ENCODE measurements at places on chromosomes 4 and X.
A peak's percentile ranks its signal among the peaks of the same experiment; 100 is the strongest.

GRCh38 chr4:152734015-152734698 is 45.4 kb downstream of the TIGD4 start:
- no peak for DNase-seq

DNA sequence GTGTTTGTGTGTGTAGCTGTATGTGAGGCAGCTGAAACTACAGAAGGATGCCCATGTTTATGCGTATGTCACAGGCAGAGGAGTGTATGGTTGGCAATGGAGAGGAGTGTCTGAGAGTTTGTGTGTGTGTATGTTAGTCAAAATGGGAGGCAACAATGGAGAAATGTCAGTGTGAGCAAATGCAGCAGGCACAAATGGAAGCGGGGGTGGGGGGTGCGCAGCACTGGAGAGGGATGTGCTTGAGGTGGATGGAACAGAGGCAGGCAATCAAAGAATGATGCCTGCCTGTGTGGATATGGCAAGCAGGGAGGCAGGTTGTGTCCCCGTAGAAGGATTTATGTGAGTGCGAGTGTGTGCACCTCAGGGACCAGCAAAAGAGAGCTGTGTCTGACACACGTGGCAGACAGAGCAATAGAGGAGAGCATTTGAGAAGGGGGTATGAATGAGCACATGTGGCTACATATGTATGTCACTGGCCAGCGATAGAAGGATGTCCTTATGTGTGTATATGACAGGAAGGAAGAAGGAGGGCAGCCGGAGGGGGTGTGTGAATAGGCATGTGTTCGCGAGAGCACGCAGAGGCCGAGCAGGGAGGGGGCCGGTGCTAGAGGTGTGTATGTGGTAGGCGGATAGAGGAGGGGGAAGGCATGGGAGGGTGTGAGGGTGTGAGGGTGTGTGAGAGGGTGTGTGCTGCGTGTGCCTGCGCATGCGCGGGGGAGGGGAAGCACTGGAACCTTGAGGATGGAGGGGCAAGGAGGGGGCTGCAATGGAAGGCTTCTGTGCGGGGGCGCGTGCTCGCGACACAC is 1.1 kb downstream of the PJA1 start:
- DNase-seq = peak; percentile 44

DNA sequence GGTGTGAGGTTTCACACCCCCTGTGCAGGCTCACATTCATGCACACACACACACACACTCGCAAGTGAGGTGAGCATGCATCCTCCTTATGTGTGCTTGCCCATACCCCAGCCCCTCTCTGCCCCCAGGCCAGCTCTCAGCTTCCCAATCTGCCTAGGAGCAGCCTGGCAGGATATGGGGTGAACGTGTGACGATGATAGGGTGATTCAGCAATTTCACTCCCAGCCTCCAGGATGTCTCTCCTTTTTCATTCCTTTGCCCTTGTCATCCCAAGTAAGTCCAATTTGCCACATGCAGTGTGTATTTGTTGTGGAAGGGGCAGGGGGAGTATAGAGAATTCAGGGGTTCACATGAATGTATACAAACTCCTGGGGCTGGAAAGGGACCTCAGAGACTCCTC is 7.2 kb downstream of the STARD8 start:
- no peak for DNase-seq

GRCh38 chrX:108177351-108178142 is 86.0 kb downstream of the ATG4A start:
- no peak for DNase-seq

- no peak for DNase-seq
Measured at GRCh38 chrX:39112143-39112542, 310.9 kb downstream of the MID1IP1 start.

- DNase-seq = no peak
Measured at GRCh38 chrX:155886409-155886808, 5.3 kb downstream of the VAMP7 start.

- DNase-seq = no peak
Measured at GRCh38 chr4:178037459-178038214, 595.4 kb upstream of the AGA start.

DNA sequence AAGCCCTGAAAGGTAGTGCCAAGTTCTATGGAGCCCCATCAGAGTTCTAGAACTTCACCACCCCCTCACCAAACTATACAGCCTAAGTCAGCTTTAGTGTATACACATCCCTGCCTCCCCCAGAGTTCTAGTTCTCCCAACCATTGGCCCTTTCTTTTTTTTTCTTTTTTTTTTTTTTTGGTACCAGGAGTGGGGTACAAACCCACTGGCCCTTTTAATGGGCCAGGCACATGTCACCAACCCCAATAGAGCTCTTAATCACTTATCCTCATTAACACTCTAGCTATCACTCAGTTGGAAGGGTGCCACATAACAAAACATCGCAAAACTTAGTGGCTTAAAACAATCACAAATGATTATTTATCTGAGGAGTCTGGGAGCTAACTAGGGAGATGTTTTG is 588.6 kb downstream of the BCOR start:
- DNase-seq = no peak

GRCh38 chr4:108607079-108607815 is 13.1 kb upstream of the RPL34 start:
- no peak for DNase-seq

DNA sequence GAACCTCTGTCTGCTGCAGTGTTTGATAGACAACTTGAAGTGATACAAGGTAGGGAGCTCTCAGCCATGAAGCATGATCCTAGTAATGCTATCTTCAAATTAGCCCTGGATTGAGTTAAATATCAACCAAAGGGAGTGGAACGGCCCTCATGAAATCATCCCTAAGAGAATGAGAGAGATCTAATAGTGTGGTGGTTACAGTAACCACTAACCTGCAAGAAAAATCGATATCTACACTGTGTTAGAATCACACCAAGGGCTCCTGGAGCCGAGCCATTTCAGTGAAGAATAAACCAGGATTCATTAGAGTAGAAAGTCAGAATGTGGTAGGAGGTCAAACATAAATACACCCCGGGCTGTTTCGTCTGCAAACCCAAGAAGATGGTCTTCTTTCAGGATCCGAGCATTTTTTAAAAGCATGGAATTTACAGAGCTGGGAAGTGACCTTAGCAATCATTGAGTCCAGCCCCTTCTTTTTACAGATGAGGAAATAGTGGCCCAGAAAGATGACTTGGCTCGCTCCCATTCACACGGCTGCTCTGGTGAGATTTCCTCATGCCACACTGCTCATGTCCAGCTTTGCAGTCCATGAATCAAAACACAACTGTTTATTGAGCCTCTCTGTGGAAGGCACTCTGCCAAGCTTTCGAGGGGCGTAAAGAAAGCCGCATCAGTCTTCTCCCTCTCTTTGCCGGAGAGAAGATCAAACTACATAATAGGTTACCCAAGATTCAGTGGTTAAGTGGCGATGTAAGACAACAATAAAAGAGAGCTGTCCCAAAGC is 5.5 kb upstream of the DCTD start:
- no peak for DNase-seq
